Dorsolateral prefrontal cortex (tissue), 122 donors: ENCODE measurements at places on chromosomes 5 and 9.

GRCh38 chr5:157549954-157550549, 25.5 kb downstream of the ADAM19 start:
- no peak for DNase-seq

DNA sequence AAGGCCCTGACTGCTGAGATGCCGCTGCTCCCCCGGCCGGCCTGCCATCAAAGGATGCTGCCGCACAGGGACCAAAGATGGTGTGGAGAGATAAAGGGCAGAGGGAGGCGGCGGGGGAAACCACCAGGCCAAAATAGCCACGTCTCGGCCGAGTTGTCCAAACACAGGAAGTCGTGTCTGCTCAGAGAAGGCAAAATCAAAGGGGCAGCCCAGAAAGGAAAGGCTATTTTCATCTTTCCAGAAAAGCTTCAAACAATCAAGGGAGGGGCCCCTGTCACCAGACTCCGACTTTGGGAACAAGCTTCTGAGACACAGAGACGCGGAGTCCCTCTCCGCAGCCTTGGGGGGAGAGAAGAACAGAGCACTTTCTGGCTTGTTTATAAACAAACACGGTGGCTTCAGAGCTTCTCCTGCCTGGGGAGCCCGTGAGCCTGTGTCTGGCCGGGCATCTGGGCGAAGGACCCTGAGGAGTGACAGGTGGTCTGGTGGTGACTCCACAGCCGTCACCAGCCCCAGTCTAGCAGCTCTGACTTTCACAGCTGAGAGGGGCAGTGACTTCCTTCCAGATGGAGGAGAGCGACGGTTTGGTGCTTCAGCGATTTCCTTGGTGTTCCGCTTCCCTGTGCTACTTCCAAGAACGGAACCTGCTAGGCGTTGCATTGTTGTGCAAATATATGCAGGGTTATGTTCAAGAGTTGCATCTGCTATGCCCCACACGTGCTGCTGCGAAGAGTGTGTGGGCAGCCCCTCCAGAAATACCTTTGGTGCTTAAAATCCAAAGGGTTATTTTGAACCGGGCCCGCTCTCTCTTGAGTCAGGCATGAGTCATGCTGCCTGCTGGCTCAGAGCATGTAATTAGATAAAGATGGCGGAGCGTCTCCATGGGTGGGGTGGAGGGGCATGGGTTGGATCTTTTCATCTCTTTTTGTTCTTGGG, 24.0 kb downstream of the ADAMTSL2 start:
- no peak for DNase-seq

DNA sequence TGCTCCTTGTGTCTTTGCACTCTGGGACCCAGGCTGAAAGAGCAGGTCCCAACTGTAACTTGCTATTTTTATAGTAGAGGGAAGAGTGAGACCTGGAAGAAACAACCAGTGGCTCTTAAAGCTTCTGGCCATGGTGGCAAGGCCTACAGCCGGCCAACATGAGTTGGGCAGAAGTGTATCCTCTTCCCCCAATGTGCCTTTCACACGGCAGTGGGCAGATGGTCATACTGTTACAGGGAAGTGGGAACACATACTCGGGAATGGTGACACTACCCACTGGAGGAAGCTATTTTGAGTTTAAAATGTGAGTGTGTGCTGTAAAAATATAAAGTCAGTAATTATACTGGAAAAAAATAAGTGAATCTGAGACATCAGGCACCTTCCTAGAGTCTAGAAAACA, 116.0 kb downstream of the MVB12B start:
- peak; percentile 25 for DNase-seq

DNA sequence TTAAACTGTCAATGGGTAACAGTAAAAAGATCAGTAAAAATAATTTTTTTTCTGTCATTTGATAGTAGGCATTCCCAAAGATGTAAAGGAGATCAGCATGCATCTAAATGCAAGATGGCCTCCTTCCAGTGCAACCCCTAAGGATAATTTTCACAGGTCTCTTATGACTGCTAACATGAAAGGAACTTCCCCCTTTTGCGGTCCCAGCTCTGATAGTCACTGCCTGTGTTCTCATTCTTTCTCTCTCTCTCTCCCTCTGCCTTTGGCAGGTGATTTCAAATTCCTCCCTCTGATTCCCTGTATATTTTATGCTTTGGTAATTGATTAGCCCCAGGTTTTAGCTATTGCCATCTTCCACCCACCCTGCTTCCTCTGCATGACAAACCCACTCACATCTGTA, 8.9 kb downstream of the SPINK14 start:
- no peak for DNase-seq

GRCh38 chr5:168301593-168302390, 10.3 kb downstream of the WWC1 start:
- no peak for DNase-seq

GRCh38 chr5:34007201-34007620, 639 bp downstream of the AMACR start:
- DNase-seq: no peak

DNA sequence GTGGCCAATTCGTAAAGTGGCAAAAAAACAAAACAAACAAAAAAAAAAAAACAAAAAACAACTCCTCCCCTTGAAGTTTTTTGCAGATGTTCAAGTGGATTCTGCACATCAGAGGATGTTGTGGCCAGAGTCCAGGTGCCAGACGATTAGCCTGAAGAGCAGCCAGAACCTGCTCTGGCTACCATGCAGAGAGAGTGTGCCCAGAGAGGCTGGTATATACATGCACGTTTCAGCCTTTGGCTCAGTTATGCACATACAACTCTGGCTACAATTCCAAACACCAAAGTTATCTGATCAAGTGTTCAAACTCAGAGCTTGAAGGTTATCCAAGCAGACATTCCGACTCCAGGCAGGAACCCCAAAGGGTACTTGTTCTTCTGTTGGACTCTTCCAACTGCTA, 34.7 kb downstream of the GGTA1 start:
- DNase-seq: no peak

DNA sequence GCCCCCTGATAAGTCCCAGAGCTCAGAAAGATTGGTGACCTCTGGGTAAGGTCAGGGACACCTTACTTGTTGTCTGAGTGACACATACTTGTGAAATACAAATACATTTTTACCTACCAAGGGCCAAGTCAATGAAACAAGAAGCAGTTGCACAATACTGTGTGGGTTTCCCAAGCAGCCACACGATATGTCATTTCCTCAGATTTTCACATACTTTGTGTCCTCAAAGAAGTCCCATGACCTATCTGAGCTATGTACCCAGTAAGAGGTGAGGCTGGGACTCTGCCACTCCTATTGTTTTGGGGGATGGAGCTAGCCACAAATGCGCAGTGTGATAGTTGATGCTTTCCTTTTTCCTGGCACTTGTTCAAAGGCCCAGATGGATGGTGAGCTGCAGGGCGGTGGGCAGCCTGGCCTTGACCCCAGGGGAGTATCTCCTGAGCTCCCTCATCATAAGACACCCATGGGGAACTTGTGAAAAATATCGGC, 4.8 kb upstream of the SLC25A51 start:
- no peak for DNase-seq

GRCh38 chr5:75028090-75028489, 24.3 kb downstream of the GCNT4 start:
- no peak for DNase-seq

DNA sequence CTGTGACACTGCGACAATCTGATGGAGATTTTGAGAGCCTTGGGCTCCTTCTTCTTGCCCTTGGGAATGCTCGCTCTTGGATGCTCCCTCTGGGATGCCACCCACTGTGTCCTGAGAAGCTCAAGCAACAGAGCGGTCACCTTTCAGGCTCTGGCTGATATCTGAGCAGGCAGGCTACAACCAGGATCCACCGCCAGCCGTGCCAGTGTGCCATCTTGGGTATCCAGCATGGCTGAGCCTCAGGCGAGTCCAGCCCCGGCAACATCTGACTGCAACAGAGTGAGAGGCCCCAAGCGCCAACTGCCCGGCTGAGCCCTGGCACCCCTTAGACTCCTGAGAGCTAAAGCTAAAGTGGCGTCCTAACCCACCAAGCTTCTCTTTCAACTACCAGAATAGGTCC, 202.1 kb downstream of the IRX2 start:
- DNase-seq: no peak

- no peak for DNase-seq
These were observed 42.4 kb downstream of the C5orf15 start for GRCh38 chr5:133925866-133926488.

DNA sequence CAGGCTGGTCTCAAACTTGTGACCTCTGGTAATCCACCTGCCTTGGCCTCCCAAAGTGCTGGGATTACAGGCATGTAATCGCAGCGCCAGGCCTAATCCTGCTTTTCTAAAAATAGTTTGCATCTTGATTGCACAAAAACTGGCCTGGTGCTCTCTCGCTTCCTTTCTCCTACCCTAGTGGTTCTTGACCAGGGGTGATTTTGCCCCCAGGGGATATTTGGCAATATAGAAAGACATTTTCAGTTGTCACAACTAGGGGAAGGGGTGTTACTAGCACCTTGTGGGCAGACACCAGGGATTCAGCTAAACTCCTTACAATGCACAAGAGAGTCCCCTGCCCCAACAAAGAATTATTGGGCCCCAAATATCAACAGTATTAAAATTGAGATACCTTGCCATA, 139.8 kb downstream of the DROSHA start:
- DNase-seq: no peak

DNA sequence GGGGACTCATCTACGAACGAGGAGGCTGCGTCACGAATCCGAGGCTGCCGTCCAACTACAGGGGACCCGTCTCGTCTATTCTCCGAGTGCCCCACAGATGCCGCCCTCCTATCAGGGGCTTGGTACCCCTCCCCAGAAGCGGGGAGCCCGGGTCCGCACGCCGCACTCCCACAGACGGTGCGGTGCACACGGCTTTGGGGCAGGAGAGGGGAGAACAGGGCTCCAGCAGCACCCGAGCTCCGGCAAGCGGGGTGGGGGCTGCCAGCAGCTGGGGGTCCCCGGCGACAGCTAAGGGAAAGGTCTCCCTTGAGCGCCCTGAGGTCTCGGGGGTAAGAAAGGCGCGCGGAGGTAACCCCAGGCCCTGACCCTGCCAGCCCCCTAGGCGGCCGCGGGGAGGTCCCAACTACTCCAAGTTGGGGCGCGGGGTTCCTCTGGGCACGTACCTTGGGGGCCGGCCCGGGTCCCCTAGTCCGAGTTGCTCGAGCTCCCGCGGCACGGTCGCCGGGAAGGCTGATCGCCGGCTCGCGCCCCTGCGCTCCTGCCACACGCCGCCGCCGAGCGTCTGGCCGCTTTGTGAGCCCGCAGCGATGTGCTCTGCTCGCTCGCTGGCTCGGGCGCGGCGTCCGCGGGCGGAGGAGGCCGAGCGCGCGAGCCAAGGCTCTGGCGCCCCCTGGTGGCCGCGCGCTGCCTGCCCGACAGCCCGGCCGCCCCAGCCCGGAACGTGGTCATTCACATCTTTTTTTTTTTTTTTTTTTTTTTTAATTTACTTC, at the start of gene SPOCK1:
Gene SPOCK1 (minus strand): TSS at position 591 of the 770 bp plus-strand sequence.
- DNase-seq: peak; percentile 76

DNA sequence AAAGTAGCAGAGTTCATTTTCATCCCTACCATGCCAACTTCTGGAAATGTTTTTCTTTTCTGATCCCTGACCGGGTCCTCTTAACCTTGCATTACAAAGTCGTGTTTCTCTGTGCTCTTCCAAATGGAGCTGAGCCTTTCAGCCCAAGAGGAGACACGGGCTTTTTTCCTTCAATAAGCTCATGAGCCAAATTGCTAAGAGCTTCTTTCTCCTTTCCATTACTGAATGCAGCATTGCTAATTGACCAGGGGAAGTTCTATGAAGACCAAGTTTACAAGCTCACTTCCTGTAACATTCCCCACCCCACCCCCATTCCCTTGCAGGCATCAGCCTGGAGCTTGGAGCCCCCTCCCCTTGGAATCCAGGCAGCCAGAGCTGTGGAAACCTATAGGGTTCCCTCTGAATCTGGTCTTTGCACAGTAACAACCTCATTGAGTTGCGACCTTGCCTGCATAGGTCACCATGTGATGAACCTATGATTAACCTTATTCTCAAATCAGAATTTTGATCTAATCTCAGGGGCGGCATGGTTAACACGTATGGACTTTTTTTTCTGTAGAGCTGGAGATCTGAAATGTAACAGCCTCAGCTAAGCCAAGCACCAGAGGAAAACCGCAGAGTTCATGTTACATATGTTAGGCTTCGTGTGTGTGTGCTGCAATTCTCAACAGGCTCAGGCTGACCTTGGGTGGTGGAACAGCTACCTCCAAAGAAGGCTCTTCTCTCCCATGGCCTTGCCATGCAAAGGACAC, 395.7 kb upstream of the ZNF462 start:
- DNase-seq: no peak

DNA sequence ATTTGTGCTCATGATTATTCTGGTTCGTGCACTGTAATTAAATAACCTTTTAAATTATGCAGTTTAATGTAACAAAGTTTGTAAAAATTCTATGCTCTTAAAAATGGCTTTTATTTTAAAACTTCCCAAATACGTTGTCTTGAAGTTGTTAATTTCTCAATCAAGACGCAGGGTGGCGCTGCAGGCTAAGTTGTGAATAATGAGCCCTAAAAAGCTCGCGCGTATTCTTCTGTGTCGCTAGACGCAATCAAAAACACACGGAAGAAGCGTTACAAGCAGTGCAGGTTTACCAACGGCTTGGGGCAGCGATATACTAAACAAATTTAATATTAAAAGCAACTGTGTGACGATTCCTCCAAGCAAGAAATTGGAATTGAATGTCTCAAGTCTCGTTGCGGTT, at the start of gene PCDHB4:
Gene PCDHB4 (plus strand): TSS at position 256 of the 400 bp plus-strand sequence. CDS start 181 bp downstream, outside the sequence.
- no peak for DNase-seq

DNA sequence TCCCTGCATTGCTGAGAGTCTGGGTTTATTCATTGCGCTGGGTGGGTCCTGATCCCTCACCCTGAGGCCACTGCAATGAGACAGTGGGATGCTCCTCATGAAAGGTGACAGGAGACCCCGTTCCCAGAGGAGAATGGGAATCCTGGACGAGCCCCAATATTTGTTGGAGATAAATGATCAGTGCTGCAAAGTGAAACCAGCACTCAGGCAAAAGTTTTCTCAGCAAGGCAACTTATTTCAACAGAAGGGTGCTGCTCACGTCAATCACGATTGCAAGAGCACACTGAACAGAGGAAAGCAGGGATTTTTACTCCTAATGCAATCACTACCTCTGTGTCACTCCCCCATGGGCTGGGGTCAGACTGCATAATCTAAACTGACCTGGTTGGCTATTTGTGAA, 110.2 kb upstream of the MAMDC2 start:
- no peak for DNase-seq

GRCh38 chr5:136811086-136811485, 445.7 kb upstream of the TRPC7 start:
- no peak for DNase-seq

GRCh38 chr9:93143830-93144530, 9.9 kb upstream of the NINJ1 start:
- DNase-seq: peak; percentile 90

DNA sequence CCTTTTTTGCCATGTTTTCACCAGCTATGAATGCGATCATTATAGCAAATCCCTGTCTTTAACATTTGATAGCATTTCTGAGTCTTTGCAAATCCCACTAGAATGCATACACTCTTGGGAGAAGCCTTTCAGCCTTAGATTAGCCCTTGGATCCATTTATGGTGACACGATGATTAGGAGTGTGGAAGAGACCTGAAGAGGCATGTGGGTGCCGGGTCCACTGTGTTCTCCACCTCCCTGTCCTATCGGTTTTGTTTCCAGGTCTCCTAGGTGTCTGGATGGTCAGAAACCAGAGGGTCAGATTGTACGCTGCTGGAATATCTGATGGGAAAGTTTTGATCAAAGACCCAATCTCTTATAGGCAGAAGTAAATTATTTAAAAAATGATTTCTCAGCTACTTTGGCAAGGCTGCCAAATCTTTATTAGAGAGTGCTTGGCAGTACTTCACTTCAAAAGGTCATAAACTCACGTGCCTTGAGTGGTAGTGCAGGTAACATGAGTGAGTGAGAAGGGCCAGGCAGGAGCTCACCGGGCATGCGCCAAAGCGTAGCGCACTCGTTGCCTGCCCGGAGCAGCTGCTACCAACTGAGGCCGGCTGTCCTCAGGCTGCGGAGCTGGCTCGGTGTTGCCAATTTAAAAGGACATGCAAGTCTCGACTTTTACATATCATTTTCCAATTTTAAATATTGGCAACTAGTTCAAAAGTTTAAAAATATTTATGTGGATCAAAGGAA, 51.3 kb downstream of the PCSK5 start:
- DNase-seq: no peak
